HEK293T (cell line): ENCODE measurements at places on chromosomes 2 and 18.

- no peak for DNase-seq
Measured at GRCh38 chr18:27595113-27595838, 410.2 kb upstream of the CHST9 start.

DNA sequence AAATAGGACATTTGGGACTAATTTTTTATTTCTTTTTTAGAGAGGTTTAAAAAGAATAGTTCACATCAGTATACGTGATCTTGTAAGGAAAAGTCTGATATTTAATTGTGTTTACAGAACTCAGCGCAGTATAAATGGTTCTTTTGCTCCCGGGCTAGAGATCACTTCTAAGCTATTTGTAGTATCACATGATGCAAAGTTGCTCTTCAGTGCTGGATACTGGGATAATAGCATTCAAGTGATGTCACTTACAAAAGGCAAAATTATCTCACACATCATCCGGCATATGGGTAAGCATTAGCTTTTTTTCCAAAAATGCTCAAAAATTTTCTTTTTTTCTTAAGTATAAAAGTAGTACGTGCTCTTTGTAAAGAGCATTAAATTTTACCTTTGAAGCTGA, 37.4 kb upstream of the CYP20A1 start:
- no peak for DNase-seq

DNA sequence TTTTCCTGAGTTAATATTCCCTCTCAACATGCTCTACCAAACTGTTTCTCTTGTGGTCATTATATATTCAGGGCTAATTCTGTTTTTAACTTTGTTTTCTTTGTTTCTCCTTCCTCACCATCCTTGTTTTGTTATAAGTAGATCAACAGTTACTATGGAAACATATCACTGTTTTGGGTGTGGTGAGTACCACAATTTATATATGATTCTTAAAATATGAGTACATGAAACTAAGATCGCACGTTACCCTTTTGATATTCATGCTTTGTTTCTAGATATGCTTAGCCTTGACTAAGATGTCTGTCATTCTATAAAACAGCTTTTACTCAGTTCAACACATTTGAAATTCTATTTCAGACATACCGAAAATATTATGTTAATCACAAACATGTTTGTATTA, 232.3 kb upstream of the ITGA4 start:
- no peak for DNase-seq

GRCh38 chr2:61961231-61961901, 55.9 kb downstream of the COMMD1 start:
- DNase-seq, result no peak

GRCh38 chr2:23567161-23567756, 182.3 kb downstream of the KLHL29 start:
- DNase-seq, result no peak

- no peak for DNase-seq
Measured at GRCh38 chr2:64405581-64406406, 48.2 kb upstream of the LGALSL start.

DNA sequence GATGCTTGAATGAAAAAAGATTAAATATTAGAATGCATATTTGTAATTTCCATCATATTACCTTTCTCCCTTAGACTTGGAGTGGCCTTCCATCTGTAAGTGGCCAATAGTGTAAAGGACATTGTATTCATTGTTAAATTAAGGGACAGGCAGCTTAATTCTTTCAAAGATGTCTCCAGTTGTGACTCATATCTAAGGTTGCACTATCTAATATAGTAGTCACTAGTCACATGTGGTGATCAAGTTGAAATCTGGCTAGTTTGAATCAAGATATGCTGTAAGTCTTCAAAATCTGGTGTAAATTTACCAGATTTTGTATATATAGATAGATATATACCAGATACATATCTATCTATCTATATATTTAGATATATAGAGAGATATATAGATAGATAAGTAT, 52.4 kb upstream of the AGPS start:
- no peak for DNase-seq

- DNase-seq, result no peak
Measured at GRCh38 chr2:110810404-110810803, 78.0 kb downstream of the ACOXL start.

- no peak for DNase-seq
Measured at GRCh38 chr18:48800876-48801727, 149.7 kb downstream of the SMAD7 start.

DNA sequence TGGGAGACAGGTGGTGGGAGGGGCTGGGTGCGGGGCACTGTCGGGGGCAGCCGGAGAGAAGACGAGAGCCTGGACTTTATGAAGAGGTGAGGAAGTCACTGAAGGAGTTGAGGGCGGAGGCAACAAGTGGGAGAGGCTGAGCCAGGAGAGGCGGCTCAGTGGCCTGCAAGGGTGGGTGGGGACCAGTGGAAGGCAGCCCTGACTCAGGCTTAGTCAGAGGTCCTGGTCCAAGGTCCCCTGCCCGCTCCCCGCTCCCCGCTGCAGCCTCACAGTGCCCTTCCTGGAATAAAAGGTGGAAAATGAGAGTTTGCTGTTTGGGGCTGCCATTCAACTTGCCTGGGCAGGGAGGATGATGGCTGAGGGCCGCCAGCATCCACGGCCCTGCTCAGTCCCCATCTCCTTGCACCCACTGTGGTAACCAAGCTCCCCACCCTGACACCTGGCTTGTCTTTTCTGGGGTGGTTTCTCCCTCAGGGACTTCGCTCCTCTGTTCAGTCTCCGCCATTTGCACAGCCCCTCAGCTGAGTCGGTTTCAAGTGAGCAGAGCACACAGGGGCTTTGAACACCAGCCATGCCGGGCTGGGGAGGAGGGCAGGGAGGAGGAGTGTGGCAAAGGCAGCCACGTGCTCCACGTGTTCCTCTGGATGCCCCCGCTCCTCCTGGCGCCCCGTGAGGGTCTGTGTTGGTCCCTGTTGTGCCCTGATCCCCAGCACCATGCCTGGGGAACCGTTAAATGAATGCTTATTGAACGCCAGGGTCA, 13.7 kb upstream of the RALB start:
- no peak for DNase-seq

DNA sequence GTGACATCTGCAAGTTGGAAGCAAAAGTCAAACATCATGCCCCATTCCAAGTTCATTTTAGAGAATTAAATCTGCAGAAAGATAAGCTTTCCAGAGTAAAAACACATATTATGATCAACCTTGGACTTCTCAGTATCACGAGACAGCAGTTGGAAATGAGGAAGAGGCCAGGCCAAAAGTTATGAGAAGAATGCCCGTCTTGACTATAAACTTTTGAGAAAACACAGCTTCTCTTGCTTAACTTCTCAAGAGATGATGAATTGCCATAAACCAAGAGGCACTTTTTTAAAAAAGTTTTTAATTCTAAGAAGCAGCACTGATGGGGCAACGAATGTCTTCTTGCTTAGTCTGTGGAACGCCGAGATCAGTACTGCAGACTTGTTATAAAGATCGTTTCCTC, 52.6 kb upstream of the NFU1 start:
- no peak for DNase-seq

DNA sequence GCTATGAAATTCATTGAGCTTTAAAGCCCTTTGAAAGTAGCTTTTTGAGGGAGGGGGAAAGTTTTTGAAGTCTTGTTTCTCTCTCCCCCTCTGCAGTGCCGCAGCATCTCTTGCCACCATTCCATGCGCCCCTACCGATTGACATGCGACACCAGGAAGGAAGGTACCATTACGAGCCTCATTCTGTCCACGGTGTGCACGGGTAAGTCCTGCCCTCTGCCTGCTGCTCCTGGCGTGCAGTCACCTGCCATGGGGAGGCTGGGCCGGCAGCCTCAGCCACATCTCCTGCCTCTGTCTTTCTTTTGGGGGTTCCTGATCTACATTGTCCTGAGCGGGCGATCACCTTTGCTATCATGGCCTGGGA, 191.6 kb downstream of the GLI2 start:
- no peak for DNase-seq

DNA sequence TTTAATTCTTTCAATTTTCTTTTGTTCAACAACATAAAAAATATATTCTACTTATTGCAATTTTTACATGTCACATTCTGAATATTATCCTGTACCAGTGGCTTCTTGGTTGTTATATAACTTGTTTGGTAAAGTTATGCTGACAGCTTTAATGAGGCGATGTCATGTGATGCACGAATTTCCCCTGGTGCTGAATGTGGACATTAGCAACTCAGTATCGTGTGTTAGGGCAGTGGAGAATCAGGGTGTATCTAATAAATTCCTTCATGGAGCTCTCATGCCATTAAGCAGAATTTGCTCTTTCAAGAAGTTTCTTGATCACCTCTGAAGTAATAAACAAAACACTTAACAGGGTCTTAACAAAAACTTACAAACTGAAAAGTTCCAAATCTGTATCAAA, 99.6 kb upstream of the DNMT3A start:
- no peak for DNase-seq

DNA sequence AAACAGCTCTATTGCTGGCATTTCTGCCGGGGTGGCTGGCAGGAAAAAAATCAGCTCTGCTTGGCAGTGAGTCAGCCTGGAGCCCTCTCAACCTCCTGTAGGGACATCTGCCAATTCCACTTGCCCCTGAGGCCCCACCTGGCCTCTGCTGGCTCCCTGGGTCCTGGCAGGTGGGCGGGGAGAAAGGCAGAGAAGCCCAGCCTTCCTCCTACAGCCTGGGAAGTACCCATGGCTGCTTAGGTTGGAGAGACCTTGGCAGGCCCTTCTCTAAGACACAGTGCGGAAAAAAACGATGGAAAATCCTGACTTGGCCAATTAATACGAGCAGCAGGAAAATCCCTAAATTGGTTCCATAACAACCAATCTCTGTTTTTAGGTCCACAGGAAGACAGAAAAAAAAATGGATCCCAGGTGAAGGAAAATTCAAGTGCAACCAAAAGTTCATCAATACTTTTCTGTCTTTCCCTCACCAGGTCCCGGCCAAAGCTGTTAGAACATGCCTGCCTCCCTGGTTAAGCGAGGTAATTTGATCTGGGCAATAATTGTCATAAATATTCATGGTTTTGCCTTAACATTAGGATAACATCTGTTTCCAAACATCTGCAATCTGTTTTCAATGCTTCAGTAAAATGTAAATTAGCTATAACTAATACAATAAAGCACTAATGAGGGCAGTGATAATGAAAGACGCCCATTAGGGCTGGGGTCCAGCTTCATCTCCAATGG, 245.9 kb downstream of the TFCP2L1 start:
- DNase-seq, result no peak
